ENCODE measurements at places on chromosomes 3 and 15.

DNA sequence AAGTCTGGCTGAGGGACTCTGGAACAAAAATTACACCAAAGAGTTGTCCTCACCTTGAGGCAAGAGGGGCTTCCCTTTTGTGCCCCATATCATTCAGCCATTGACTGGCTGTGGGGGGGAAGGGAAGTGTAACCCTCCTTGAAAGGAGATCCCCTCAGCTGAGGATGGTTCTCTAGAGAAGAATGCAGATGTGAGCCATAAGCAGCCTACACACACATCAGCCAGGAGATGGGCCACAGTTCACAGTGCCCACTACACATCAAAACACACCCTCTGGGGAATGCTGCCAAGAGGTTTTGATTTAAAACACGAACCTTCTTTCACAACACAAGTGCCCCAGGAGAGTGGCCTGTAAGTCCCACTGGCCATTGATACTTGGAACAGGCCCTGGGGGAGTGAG lies 231.2 kb upstream of the CTDSPL start:
- no peak for DNase-seq

- DNase-seq: no peak
Measured at GRCh38 chr15:70257573-70258248, 160.0 kb upstream of the TLE3 start.

DNA sequence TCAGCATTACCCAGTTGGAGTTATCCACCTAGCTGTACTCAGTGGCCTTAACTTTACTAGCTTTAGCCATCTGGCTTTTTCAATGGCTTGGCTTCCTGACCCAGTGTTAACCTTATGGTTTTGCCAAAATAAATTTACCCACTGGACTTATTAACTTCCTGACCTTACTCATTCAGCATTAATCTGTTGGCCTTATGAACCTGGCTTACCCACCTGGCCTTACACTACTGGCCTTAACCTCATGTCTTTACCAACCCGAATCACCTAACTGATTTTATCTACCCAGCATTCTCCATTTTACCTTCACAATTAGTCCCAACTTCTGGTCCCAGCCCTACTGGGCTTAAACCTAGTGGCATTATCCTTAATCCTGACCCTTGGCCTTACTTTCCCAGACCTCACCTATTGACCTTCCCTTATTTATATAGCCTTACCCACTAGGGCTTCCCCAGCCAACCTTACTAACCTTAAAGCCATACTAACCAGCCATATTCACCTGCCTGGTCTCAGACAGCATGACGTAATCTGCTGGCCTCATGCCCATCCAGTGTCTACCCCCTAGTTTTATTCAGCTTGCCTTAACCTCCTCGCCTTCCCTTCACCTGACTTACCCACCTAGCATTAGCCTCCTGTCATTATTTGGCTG lies 100.0 kb downstream of the IL12A start:
- DNase-seq: no peak

- no peak for DNase-seq
Measured at GRCh38 chr15:55344206-55344605, 25.2 kb downstream of the PIGB start.

DNA sequence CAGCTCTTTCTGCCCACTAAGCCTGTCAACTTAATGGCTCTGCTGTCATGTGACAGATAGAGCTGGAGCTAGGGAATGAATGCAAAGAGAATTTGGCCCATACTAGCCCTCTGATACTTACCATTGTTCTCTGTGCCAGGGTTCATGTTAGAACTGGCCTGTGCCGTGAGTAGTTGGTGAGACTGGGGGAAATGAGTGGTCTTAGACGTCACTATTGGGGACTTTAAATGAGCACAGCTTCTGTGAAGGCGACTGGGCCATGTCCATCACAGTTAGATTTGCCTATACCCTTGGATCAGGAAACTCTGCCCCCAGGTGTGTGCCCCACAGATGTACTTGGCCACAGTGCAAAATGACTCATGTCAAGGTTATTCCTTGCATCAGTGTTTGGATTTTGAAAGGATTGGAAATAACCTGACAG lies 124.9 kb downstream of the PTPRG start:
- no peak for DNase-seq

DNA sequence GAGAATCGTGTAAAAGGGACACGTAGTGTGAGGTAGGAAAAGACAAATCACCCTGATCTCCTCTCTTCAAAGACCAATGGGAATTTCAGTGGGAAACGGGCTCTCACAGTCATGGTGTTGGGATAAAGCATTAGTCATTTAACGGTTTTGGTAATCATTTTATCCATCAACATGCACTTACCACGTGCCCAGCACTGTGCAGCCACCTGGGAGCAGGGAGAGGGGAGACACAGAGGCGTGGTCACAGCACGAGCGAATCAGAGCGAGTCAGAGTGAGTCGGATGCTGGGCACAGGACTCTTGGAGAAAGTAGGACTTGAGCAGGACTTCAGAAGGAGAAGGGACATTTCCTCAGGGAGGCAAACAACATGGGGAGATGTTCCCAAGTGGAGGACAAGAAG lies 130.8 kb downstream of the MINAR1 start:
- no peak for DNase-seq

All from activated naive CD8-positive, alpha-beta T cell treated with anti-CD3 and anti-CD28 coated beads, Interleukin-2, amount 50 U/mL, for 16 hours (primary cell).